ENCODE measurements at places on chromosomes 16 and 17.

- DNase-seq: no peak
Measured at GRCh38 chr16:85947230-85948137, 48.5 kb downstream of the IRF8 start.

- no peak for DNase-seq
Measured at GRCh38 chr16:23823475-23824384, 12.1 kb upstream of the PRKCB start.

DNA sequence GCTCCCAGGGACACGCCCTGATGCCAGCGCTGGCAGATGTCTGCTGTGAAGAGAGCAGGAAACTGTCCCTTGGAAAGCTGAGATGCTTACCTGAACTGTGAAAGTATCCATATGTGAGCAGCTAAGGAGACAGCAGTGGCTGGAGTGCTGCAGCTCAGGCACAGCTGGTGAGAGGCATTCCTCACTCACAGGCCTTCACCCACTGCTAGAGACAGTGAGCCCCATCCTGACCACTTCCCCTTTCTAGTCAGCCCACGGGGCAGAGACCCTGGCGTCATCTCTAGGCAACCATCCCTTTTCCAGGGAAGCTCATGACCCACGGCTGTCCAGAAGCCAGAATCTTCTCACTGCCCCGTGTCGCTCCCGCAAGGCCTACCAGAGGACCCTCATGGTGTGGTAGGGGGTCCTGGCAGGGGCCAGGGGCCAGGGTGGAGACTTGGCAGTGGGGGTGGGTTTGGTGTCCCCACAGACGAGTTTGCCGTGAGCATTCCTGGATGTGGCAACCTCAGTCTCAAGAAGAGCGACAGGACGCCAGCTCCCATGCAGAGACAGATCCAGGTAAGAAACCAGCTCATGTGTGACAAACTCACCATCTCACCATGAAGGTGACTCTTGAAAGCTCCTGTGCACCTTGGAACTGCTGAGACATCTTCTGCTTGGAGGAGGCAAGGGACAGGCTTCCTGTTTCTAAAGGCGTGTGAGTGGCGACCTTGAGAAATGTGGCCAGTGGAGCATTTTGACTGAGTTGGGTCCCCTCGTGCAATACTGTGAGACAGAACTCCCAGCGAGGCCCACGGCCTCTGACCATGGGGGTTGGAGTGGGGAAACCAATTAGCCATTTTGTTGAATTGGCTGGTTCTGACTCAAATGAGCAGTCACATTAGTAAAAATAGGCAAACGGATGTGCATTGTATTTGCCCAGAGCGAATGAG lies at the start of gene SCIMP:
Gene SCIMP, minus strand, starts transcription at position 216 of the 932 bp plus-strand sequence. Its CDS starts 105 bp downstream, at position 111.
- no peak for DNase-seq

GRCh38 chr16:25014500-25015147 lies 545 bp downstream of the ARHGAP17 start:
- DNase-seq: no peak

- DNase-seq: no peak
Measured at GRCh38 chr17:28390141-28390540, 15.9 kb downstream of the SLC46A1 start.

DNA sequence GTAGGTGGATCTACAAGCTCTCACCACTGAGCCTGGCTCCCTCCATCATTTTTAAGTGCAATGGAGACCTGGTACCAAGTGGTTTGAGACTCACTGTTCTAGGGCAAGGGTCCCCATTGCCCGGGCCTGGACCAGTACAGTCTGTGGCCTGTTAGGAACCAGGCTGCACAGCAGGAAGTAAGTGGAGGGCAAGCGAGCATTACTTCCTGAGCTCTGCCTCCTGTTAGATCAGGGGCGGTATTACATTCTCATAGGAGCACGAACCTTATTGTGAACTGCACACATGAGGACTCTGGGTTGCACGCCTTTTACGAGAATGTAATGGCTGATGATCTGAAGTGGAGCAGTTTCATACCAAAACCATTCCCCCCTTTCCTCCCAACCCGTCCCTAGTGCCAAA lies 6.8 kb upstream of the ZNF594 start:
- no peak for DNase-seq

- DNase-seq: no peak
Measured at GRCh38 chr17:76132574-76133338, 8.3 kb downstream of the FOXJ1 start.

DNA sequence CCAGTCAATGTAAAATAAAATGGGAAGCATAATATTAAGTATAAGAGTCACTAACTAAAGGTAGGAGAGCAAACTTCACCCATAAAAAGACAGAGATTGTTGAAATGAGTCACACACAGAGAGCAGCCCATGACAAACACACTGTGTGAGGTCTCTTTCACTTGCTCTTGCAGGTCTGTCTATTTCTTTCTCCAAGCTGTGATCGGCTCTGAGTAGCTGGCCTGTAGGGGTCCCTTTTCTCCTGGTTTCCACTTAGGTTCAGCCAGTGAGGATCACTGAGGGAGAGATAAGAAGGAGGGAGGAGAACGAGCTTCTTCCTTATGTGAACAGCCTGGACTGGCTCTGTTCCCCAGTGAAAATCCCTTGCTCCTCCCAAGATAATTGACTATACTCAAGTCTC lies 133.7 kb upstream of the HS3ST3A1 start:
- no peak for DNase-seq

DNA sequence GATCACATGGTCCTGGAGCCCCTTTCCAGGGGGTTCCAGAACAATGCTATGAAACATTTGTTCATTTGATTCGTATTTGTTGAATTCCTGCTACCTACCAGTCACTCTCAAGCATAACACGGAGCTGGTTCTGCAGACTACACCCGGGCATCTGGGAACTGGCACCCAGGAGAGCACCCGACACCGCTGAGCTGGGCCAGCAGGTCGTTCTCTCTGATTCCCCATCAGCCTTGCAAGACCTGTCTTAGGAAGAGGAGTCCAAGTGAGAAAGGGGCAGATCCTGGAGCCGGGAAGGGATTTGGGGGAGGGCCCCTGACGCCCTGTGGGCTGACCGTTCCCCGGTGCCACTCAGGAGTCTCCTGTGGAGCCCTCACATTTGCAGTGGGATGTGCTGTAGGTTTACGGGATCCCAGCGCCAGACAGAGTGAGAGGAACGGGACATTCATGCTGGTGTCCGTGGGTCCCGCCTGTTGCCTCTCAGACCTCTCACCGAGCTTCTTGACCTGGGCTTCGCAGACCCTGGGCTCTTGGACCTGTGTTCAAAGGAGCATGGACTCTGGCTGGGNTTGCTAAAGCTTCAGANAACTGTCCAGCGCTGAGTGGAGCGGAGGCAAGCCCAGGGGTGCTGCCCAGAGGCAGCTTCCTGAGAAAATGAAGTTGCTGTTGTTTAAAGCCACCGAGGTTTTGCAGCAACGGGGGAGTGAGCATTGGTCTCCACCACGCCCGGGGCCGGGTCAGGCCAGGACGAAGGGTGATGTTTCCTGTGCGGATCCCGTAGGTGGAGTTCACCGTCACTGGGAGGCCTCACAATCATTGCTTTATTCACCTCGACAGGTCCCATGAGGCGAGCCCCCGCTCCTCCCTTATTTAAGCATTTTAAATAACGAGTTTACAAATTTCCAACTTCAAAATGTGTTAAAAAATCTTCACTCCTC lies 49.2 kb downstream of the METRNL start:
- DNase-seq: no peak

GRCh38 chr16:56828647-56829046 lies 36.4 kb upstream of the SLC12A3 start:
- no peak for DNase-seq

DNA sequence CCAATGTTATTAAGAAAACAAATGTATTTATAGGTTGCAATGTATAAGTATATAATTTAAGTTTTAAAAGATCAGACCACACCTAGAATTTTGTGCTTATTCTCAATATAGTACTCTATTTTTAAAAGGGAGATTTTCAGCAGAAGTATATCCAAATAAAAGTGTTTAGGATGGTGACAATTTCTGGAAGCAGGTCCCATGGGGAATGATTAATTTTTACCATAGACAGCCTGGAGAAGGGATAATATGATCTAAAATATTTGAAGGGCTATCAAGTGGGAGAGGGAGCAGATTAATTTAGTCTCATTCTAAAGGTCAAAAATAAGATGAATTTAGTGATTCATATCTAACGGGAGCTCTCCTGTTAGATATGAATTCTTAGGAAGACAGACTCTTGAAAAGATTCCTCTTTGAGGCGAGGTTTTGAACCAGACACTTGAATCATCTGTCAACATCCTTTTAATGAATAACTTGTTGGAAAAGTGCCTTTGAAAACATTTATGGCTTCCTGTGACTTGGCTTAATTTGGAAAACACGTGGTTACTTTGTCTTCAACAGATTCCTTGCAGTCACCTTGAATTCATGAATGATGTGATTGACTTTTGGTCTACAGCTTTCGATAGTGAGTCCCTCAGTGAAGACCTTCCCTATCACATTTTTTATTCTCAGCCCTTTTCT lies 29.3 kb upstream of the SMIM36 start:
- DNase-seq: no peak

GRCh38 chr16:23504076-23504452 lies 6.2 kb downstream of the GGA2 start:
- no peak for DNase-seq

DNA sequence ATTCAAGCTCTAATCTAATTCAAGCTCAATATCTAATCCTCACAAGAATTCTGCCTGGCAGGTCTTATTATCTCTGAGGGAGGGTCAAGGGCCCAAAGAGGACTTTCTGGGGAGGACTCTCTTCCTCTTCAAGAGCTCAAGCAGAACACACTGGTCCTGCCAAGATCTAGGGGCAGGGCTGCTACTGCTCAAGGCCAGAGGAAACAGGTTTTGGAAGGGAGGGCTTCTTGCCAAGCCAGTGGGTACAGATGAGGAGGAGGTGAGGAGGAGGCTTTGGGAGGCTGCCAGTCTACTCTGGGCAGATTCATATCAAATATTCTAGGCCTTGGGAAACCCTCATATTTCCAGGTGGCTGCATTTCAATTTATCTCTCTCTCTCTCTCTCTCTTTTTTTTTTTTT lies 51.8 kb upstream of the IL34 start:
- DNase-seq: no peak
